Natural killer cell (primary cell): ENCODE measurements at places on chromosomes 3 and 15.

GRCh38 chr3:197782230-197782629, 8.8 kb upstream of the LRCH3 start:
- H3K4me1 ChIP-seq: no peaks in the 10 kb centered on the region
- DNase-seq: no peak
- H3K4me3 ChIP-seq: no peak overlapping the region
- no peak overlapping the region for H3K27ac ChIP-seq

- no peak for DNase-seq
- H3K27ac ChIP-seq: no peak overlapping the region
- no peaks in the 10 kb centered on the region for H3K36me3 ChIP-seq
Measured at GRCh38 chr15:31065824-31066223, 35.7 kb downstream of the TRPM1 start.

DNA sequence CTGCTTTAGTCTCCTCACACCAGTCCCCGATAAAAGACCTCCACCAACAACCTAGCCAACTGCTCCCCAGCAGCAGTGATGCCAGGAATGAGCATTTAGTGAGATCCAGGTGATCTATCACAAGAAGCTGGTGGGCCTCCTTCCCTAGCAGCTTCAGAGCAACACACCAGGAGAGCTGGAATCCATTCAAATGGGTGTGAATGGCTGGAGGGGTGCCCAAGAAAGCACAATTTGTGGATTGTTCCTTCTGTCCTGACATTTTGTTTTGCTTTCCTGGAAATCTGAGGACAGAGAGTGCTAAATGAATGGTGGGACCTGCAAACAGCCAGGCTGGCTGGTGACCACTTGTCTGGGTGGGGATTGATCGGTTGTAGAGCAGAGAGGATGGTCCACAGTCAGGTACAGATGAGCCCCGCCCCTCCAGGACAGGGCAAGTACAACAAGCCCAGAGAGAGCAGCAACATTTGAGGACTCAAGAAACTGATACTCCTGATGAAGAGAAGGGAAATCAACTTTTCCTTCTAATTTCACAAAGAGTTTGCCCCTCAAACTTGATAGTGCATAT, 316.8 kb downstream of the VPS13C start:
- H3K27me3 ChIP-seq: no peaks in the 10 kb centered on the region
- H3K36me3 ChIP-seq: no peaks in the 10 kb centered on the region
- DNase-seq: no peak
- no peak overlapping the region for H3K27ac ChIP-seq
- H3K4me1 ChIP-seq: no peaks in the 10 kb centered on the region
- H3K4me3 ChIP-seq: no peak overlapping the region

DNA sequence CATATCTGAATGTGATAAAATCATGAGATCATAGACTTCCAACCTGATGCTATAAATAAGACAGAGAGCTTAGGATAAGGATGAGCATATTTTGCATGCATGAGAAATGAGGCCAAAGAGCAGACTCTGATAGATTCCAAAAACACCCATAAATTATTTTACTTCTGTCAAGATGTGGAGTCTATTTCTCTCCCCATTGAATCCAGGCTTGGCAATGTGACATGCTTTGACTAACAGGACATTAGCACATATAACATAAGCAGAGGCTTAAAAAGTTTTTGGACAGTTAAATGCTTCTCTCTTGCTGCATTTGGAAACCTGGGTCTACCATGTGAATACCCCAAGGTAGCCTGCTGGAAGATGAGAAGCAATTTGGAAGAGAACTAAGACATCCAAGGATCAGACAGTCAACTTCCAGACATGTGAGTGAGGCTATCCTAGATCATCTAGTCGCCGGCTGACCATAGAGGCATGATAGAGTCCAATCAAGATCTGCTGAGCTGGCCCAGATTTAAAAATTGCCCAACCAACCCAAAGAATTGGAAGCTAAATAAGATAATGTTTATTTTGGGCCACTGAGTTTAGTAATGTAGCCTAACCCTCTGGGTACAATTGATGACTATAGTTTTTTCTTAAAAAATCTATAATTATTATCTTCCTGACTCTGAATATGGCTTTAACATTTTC, 30.3 kb downstream of the MYLK start:
- no peaks in the 10 kb centered on the region for H3K36me3 ChIP-seq
- DNase-seq: no peak
- no peaks in the 10 kb centered on the region for H3K4me1 ChIP-seq

DNA sequence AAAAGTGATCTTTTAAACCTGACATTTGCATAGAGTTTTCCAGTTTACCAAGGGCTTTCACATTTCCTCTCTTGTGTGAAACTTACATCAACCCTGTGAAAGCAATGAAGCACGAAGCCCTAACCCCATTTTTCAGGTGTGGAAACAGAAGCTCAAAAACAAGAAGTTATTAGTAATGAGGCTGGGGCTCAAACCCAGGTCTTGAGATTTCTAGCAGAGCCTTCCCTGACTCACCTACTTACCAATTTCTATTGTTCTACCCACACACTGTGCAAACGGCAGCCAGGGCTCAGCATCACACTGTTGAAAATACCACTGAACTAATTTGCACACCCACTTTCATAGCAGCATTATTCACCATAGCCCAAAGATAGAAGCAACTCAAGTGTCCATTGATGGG, 117.8 kb upstream of the IGF1R start:
- no peaks in the 10 kb centered on the region for H3K4me1 ChIP-seq
- DNase-seq: no peak
- H3K27ac ChIP-seq: no peak overlapping the region
- H3K27me3 ChIP-seq: no peaks in the 10 kb centered on the region
- H3K4me3 ChIP-seq: no peak overlapping the region
